ENCODE measurements at places on chromosomes 1 and 21. TPM values are rescaled to one million over a fixed set of nuclear protein-coding genes. Genes with fewer than 3 reads are reported as not detected.

- no peak for DNase-seq
These were observed 117.1 kb upstream of the C8B start for GRCh38 chr1:57082711-57083439.

Gene CHI3L1
- not detected for total RNA-seq

DNA sequence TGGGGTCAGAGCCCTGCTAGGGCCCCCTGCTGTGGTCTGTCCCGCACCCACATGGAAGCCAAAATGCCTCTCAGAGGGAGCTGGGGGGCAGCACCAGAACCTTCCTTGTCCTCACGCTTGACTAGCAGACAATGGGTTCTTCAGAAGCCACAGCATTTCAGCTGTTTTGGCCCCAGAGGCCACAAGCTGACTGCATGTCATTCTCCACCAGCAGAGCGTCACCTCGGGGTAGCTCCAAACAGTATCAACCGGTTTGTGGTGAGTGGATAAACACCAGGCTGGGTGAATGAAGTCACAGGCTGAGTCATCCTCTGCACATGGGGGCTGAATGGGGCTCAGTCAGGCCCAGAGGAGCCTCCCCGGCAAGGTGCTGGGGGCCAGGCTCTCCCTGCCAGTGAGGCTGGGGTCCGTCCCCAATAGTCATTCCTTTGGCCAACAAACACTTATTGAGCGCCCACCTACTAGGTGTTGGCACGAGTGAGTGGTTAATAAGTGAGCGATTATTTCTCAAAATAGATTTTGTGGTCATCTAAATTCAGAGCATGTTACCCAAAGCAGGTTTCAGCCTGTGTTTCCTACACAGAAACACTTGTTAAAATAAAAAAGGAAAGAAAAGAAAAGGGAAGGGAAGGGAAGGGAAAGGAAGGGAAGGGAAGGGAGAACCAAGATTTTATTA, 9.1 kb downstream of the OLIG1 start:
- DNase-seq = no peak

DNA sequence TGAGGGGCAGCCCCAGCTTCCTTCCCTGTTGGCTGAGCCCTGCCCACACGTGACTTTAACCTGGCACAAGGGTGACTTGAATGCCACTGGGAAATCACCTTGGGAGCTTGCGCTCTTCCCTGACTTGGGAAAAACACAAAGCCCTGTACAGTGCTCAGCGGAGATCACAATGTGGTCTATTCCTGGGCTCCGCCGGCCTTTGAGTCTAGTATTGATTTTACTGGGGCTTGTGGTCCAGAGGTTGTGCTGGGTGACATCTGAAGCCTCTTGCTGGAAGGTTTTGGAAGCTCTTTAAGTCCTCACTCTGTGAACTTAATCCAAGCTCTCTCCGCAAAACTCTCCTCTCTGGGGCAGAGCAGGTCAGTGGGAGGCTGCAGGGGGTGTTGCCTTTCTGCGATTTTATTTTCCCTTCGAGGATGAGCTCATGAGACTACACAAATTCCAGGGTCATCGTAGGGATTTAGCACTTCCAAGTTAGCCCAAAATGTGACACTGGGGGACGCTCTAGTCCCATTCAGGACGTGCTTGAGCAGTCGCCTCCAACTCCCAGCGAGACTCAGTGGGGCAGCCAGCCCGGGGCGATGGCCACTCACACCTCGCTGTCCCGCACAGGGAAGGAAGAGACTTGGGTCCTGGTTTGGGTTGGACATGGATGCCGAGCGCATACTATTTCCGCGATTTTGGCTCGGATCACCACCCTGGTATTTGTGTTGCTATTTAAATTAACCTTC, 291.9 kb upstream of the AJAP1 start:
- no peak for DNase-seq

GRCh38 chr1:115284209-115284608, 53.8 kb downstream of the NGF start:
- no peak for DNase-seq

- DNase-seq = no peak
These were observed 16.7 kb downstream of the CSF1 start for GRCh38 chr1:109927356-109927755.

Gene CAMK2N1
- 2.2 TPM for total RNA-seq

Gene TSPAN1
- total RNA-seq = 0.07 TPM

Gene LEMD1
- not detected for total RNA-seq

GRCh38 chr1:65254320-65255034, 54.9 kb upstream of the DNAJC6 start:
- peak; percentile 72 for DNase-seq

GRCh38 chr1:247338723-247339275, 7.1 kb upstream of the ZNF496 start:
- no peak for DNase-seq

Gene SERINC2
- total RNA-seq = 4.6 TPM

- DNase-seq = no peak
These were observed 108.6 kb downstream of the MAB21L3 start for GRCh38 chr1:116219651-116220434.

Gene NR1I3
- total RNA-seq = not detected
